ENCODE measurements at places on chromosomes 2 and 18. TPM values are rescaled to one million over a fixed set of nuclear protein-coding genes. Genes with fewer than 3 reads are reported as not detected.

DNA sequence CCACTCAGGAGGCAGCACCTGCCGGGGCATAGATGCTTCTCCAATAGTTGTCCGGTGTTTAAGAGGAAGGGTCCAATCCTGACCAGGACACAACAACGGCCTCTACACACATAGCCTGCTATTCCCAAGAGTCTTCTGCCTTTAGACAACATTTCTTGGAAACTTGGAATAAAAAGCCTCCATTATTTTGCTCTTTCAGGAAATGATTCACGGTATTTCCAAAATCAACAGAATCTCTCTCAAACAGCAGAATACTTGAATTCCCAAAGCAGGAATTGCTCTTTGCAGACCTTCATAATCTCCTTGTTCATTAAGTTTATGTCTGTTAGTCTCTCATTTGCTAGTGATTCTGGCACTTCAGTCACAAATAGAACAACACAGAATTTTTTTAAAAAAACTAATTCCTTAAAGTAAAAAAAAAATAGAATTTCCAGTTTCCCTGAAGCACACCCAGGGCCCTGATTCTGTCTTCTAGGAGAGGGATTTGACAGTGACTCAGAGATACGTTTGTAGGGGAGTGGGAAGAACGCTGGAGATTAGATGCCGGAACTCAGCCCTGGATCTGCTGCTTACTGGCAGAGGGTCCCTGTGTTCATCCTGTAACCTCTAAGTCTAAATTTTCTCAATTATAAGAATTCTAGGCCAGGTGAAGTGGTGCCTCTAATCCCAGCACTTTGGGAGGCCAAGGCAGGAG lies 74.7 kb downstream of the NAB1 start:
- no peak for DNase-seq

- no peak for DNase-seq
These were observed 31.8 kb downstream of the SERPINB5 start for GRCh38 chr18:63508596-63508995.

DNA sequence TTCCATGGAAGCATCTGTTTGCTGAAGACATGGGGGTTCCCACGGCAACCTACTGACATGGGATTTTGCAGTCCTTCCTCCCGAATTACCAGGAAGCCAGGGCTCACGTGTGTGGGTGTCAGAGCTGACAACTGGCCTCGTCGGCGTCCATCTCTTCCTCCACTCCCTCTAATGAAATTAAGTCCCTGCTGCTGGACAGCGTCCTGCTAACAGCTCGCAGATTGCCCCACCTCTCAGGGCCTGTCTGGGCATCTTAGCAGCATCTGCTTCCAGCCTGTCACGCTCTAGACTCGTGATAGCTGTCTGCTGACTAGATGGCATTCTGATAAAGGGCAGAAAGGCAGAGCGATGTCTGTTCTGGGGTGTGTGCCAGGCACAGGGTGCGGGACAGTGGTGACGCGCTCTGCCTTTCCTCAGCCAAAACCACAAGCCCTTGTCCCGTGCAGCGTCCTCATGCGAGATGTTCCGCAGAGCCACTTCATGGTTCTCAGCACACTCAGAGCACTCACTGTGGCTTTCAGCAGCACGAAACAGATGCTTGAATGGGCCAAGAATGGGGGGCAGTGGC lies 161.1 kb downstream of the ARL4C start:
- no peak for DNase-seq

GRCh38 chr2:234528410-234529148 lies 31.7 kb upstream of the ARL4C start:
- DNase-seq: no peak

DNA sequence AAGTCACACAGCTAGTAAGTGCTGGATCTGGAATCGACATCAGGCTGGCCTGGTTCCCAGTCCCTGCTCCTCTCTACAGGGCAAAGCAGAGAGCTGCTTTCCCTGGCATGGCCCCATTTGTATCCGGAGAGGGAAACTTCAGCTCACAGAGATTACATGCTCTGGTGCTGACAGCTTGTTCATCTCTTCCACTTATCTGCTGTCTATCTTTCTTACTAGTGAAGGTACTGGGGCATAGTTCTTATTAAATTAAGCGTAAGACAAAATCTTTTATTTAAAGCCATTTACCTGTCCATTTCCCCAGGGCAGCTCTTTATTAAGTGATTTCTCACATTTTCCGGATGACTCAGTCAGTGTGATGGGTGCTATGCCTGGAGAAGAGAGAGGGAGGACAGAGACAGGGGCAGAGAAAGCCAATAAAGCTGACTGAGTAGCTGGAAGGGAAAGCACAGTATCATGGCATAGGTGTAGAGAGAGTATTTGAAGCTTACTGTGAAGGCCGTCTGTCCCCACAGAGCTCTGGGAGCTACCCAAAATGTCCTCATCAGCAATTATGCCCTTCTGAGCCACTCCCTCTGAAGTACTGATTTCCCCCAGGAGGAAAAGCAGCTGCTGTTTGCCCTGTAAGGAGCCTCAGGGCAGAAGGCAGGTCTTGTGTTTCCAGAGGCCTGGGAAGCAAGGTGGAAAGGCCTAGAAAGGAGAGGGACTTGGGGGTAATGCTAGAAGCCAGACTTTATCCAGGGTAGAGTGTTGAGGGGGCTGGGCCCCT lies 44.1 kb upstream of the EPAS1 start:
- no peak for DNase-seq

DNA sequence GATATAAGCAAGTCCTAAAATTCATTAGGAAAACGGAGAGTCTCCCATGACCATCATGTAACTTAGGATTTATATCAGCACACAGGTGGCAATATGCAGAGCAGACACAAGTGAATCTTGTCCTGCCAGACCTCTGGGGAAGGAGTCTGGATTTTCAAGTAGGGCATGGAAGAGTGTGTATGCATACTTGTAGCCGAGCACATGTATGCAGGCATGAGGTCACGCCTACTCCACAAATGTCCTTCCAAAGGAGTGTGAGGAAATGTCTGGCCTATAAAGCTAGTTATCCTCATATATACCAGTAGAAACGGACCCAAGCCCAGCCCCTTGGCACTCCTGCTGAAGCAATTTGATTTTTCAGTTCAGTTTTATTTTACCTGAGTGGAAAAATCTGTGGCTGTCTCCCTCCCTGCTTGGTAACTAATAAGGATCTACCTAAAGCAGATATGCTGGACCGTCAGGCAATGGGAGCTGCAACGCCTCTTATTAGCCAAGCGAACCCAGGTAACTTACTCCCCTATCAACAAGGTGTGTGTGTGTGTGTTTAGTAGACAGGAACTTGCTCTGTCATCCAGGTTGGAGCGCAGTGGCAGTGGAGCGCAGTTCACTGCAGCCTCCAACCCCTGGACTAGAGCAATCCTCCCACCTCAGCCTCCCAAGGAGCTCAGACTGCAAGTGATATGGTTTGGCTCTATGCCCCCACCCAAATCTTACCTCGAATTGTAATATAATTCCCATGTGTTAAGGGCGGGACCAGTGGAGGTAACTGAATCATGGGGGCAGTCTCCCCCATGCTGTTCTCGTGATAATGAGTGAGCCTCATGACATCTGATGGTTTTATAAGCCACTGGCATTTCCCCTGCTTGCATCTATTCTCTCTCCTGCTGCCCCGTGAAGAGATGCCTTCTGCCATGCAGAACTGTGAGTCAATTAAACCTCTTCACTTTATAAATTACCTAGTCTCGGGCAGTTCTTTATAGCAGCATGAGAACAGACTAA lies 2.8 kb downstream of the STAT1 start:
- DNase-seq: no peak

DNA sequence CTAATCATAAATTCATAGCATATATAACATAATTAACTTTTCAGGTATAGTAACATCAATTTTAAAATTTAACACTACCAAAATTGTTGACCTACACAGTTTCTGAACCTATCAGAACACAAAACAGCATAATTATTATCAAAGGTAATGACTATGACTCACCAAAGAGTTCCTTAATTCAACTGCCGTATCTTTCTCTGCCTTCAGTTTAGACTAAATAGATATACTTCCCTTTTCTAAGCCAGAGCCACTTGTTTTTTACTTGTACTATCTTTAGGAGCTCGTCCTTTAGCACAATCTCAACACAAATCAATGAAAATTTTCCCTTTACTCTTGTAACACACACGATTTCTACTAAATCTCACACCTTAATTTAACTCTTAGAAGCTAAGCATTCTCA lies 54.4 kb downstream of the CCDC88A start:
- no peak for DNase-seq

The CPLX4 gene
- total RNA-seq: not detected

GRCh38 chr2:202278944-202279343 lies 13.4 kb downstream of the NOP58 start:
- no peak for DNase-seq

The SFTPB gene
- total RNA-seq: not detected

The TUBA3E gene
- not detected for total RNA-seq

The TEKT4 gene
- total RNA-seq: 0.27 TPM

DNA sequence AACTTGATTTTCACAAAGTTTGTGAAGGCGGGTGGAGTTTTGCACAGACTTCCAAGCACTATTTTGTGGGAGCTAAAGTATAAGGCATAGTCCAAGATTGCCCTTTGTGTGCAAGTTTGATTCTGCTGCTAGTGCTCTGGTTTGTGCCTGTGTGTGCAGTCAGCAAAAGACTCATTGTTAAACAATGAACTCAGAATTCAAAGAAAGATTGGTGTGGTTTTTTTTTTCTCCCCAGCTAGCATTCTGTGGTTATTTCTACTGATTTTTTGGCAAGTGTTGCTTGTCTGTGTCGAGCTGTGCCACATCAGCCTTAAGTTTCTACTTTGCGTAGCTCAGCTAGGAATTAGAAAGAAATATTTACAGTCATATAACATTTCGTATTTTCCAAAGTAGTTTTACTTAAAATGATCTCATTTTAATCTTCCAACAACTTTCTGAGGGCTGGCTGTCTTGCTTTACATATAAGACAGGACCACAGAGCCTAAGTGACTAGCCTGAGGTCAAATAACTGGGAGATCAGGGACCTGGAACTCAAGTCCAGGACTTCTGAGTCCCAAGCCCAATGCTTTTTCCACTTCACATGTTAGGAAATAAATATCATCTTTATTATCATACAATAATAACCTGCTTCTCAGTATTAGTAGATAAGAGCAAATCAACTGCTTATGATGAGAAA lies 69.8 kb downstream of the BABAM2 start:
- peak; percentile 23 for DNase-seq

The FN1 gene
- 2.7 TPM for total RNA-seq

GRCh38 chr2:222693837-222694236 lies 22.4 kb downstream of the MOGAT1 start:
- DNase-seq: no peak

The TMEM131 gene
- total RNA-seq: 38.4 TPM

- DNase-seq: peak; percentile 52
These were observed 51.4 kb downstream of the KIF5C start for GRCh38 chr2:148926291-148926961.

Data from activated T-helper 1 cell treated with anti-CD3 and anti-CD28 coated beads, Interleukin-12 subunit alpha, Interleukin-12 subunit beta, Interleukin-2, Interleukin-4 antibody, amounts not matched to agents 30 ng/mL and 10 ng/mL and 1 ng/mL, durations not matched to agents 14 hours and 24 hours and 36 hours (primary cell).